ENCODE measurements at places on chromosomes 2 and 18. TPM values are rescaled to one million over a fixed set of nuclear protein-coding genes. Genes with fewer than 3 reads are reported as not detected.

The MAP3K19 gene
- total RNA-seq = not detected

- H3K27ac ChIP-seq = no peak overlapping the region
- no peaks in the 10 kb centered on the region for H3K4me1 ChIP-seq
- DNase-seq = no peak
- no peaks in the 10 kb centered on the region for H3K36me3 ChIP-seq
These were observed 53.4 kb downstream of the SLC40A1 start for GRCh38 chr2:189527041-189527750.

The CD8A gene
- total RNA-seq = not detected

- no peaks in the 10 kb centered on the region for H3K4me1 ChIP-seq
- no peaks in the 10 kb centered on the region for H3K27me3 ChIP-seq
- no peak overlapping the region for H3K27ac ChIP-seq
- no peak for DNase-seq
These were observed 32.5 kb upstream of the SGPP2 start for GRCh38 chr2:222391743-222392285.

GRCh38 chr2:43057026-43057741 lies 169.2 kb downstream of the ZFP36L2 start:
- H3K27me3 ChIP-seq = no peaks in the 10 kb centered on the region
- DNase-seq = peak; percentile 83
- no peak overlapping the region for H3K4me3 ChIP-seq
- peaks cover 6% of the 10 kb centered on the region for H3K36me3 ChIP-seq

GRCh38 chr2:223093436-223094241 lies 41.6 kb downstream of the KCNE4 start:
- no peak overlapping the region for H3K27ac ChIP-seq
- peaks cover 6% of the 10 kb centered on the region for H3K4me1 ChIP-seq
- no peaks in the 10 kb centered on the region for H3K36me3 ChIP-seq
- peak; percentile 45 for DNase-seq
- no peaks in the 10 kb centered on the region for H3K27me3 ChIP-seq
